ENCODE measurements at places on chromosomes 1 and 21.

DNA sequence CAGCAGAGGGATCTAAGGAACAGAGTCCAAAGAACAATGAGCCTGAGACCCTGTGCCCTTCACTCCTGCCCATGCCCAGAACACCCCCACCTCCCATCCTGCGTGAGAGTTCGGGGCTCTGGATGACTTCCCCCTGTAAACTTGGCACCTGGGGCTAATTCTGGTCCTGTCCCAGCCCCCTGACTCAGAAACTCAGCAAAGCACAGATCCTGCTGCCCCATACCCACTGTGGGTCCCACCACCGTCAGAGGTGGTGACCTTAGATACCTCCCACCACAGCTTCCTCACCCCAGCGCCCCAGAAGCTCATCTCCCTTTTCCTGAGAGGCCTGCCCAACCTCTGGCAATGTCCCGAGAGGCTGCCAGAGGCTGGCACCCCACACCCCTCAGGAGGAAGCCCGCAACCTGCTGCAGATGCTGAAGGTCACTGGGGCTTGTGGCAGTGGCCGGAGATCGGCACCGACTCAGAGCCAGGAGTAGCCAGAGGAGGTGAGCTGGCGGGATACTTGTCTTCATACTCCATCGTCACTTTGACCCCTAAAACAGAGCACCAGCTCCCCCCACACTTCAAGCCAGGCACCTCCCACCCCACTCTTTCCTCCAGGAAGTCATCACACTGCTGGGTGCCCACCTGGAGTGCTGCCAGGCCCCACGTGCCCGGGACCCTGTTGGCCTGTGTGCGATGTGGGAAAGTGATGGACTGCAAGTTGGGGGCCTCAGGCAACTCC, 111.6 kb upstream of the IFFO2 start:
- no peak for DNase-seq

DNA sequence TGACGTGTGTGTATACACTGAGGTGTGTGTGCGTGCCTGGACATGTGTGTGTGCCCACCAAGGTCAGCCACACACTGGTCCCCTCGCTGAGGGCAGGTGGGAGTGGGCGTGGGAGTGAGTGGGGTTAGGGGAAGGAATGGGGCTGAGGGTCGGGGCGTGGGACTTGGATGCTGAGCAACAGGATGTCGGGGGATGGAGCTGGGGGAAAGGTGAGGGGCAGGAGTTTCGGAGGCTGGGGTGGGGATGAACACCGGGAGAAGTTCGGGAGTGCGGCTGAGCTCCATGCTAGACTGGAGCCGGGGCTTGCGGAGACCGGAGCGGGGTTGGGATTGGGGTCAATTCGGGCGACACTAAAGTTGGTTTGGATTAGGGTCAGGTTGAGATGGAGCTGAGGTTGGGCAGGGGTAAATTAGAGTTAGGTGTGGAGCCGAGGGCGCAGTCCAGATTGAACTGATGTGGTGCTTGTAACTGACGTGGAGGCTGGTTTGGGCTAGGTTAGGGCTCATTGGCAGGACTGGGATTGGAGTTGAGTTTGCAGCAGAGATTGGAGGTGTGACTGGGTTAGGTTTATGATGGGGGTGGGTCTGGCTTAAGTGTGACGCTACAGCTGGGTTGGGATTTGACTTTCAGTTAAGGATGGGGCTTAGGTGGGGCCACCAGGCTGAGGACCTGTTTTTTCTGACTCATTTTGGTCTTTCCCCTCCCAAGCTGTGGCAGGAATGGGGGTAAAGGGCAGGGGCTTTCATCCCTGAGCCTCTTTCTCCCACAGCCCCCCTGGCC, 3.3 kb upstream of the GUCA2A start:
- no peak for DNase-seq

- DNase-seq = no peak
Measured at GRCh38 chr1:72557446-72558049, 275.2 kb upstream of the NEGR1 start.

DNA sequence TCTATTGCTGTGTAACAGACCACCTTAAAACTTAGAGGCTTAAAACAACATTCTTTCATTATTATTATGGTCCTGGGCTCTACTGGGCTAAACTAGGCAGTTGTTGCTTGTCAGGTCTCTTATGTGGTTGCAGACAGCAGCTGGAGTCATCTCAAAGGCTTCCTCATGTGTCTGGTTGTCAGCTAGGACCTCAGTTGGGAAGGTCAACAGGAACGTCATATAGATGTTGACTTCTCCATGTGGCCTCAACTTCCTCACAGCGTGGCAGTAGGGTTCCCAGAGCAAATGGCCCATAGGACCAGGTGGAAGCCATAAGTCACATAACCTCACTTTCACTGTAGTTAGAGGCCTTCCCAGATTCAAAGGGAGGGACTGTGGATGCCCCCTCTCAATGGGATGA, 15.4 kb upstream of the MEF2D start:
- DNase-seq = no peak
